NCI-H446 treated with DMSO at 0.1 percent for 48 hours (cell line): ENCODE measurements at places on chromosomes 3 and 15.

DNA sequence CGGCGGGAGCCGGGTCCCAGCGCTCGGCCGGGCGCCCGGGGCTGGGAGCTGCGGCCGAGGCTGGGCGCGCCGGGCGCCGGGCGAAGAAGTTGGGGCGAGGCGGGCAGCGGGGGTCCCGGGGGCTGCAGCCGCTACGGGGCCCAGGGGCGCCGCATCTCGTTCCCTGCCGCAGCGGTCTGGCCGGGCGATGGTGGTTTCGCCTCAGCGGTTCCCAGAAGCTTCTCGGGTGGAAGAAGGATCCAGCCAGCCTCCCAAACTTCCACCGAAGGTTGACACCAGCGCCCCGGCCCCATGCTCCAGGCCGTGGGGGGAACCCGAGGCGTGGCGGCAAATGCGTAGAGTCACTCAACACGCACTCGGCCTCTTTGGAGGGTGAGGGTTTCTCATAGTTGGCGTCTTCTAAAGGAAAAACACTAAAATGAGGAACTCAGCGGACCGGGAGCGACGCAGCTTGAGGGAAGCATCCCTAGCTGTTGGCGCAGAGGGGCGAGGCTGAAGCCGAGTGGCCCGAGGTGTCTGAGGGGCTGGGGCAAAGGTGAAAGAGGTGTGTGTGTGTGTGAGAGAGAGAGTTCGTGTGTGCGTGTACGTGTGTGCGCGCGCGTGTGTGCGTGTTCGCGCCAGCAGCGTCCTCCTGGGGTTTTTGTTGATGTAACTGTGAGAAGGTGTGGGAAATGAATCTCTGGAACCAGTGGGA is 940 bp downstream of the BOC start:
- DNase-seq: no peak

DNA sequence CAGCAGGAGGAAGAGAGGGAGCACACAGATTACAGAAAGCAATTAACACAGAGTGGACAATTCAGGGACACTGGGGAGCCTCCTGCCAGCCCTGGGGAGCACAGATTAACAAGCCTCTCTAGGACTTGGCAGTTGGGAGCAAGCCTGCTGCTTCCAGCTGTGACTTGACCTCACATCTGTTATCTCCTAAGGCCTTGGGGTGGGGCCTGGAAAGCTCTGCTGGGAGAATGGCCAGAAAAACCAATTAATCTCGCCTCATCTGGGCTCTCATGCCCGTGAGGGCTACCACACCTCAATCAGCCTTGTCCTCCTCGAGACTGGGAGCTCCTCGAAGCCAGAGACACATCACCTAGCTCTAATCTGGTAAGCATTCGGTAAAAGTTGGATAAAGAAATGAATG is 39.1 kb downstream of the SEMA5B start:
- no peak for DNase-seq

DNA sequence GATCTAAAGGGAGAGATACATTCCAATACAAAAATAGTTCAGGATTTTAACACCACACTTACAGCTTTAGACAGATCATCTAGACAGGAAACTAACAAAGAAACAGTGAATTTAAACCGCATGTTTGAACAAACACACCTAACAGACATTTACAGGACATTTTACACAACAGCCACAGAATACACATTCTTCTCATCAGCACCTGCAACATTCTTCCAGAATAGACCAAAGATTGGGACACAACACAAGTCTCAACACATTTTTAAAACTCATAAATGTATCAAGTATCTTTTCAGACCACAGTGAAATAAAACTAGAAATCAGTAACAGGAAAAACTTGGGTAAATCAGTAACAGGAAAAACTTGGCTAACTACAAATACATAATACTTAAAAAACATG is 256.3 kb downstream of the MCTP2 start:
- DNase-seq: no peak

DNA sequence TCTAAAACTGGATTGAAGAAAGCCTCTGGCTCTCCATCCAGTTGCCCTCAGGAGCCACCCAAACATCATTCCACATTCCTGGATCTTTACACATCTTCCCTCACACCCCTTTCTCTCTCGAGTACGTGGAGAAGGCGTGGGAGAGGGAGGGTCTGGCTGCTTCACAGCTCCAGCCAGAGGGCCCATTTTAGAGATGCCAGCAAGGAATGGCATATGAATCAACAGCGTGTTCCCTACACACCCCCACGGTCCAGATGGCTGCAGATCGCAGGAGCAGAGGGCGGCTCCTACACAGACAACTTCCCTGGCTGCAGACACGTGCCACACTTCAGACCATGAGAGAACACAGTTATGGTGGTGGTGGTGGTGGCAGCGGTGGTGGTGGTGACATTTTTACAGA is 280.1 kb downstream of the ERC2 start:
- DNase-seq: no peak

- DNase-seq: no peak
Observed at GRCh38 chr3:110166791-110167190, 829.4 kb upstream of the DPPA4 start.

DNA sequence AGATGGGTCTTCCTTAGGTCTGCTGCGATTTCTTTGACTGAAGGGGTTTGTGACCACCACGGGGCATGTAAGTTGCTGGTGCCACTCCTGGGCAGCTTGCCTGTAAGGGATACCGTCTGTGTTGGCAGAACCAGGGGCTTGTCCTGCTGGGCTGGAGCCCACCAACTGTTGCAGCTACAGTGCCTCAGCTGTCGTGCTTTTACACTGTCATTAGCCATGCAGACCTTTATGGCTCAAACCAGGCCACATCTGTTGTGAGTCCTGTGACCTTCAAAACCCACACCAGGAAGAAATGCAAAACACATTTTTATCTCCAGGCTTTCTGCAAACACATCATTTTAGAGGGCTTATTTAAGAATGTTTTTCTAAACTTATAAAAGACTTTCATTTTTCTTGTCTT is 168.7 kb downstream of the PTPRG start:
- DNase-seq: no peak

DNA sequence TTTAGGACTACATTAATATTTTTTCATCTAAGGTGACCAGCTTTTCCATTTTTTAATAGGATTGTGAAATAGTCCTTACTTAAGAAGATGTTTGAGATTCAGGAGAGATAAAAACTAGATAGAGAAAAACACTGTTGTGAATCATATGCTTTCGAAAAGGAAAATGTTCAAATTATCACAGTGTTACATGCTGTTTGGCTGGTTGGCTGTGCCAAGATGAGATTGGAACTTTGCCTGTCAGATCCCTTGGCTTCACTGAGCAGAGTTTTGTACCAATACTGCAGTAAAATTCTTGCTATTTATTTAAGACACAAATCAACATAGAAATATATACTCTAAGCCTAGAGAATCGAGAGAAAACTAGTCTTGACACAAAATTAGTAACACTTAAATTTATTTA is 117.2 kb downstream of the OXSM start:
- no peak for DNase-seq

DNA sequence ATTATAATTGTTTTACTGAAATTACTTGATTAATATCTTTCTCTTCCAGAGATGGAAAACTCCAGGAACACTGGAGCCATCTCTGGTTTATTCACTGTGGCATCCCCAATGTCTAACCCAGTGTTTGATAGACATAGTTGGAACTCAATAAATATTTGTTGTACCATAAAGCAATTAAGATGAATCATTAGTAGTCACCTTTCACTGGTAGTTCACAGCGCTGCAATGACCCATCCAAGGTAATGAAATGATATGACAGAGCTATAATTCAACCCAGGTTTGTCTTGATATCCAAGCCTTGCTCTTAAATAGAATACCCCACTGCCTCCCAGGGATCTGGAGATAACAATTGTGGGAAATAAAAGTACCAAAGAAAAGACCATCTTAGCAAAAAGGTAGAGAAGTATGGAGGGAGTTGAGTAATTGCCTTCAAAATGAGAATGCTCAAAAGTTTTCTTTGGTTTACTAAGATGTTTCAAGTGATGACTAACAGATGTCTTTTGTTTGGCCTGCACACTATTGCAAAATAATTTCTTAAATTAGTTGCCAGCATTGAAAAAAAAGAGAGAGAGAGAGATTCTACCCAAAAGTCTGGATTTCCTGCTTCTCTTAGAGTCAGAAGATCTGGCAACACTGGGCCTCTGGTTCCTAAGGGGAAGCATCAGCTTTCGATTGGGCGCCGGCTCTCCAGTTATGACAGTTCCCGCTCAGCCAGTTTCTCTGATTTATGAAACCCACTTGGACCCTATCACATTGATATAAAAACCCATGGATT is 348.5 kb downstream of the ERC2 start:
- DNase-seq: no peak

- no peak for DNase-seq
Observed at GRCh38 chr15:99097441-99098410, 7.2 kb upstream of the SYNM start.

GRCh38 chr15:39990706-39991105 is 48.3 kb downstream of the SRP14 start:
- no peak for DNase-seq

DNA sequence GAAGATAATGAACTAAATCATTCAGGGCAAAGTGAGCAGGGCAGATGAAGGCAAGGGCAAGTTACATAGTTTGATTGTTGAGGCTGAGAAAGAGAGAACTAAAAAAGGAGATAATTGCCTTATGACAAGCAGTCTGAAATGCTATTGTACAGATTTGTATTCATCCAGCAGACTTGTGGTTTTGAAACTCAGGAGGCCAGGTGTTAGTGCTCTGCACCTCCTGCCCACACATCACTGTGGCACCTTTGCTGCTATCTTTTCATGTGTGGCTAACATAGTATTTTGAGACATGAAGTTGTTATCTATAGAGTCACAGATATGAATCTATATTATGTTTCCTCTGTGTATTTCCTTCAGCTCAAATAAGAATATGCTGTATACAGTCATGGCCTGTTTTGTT is 24.3 kb upstream of the SUCLG2 start:
- DNase-seq: no peak
